GM23338 (cell line): ENCODE measurements at places on chromosomes 7 and 10. TPM values are rescaled to one million over a fixed set of nuclear protein-coding genes. Genes with fewer than 3 reads are reported as not detected.

DNA sequence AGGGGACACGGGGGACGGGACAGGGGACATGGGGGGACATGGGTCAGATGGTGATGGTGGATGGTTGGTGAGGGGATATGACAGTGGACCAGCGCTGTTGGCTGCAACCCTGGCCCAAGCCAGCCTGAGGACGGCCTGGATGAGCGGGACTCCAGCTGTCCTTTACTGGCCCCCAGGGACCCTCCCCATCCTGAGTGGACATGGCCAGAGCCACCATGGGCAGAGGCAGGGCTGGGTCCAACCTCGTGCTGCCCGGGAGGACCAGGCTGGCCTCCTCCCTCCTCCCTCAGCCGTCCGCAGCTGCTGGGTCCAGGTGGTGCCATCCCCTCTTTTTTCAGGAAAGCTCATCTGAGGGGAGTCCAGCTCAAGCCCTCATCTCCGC, 30.4 kb downstream of the GET4 start:
- no peaks in the 10 kb centered on the region for H3K36me3 ChIP-seq
- DNase-seq = no peak
- peaks cover 8% of the 10 kb centered on the region for H3K27me3 ChIP-seq
- H3K4me3 ChIP-seq = no peak overlapping the region

GRCh38 chr10:44300666-44301649, 83.9 kb downstream of the CXCL12 start:
- no peaks in the 10 kb centered on the region for H3K27me3 ChIP-seq
- peaks cover 26% of the 10 kb centered on the region for H3K4me1 ChIP-seq

- no peak overlapping the region for H3K4me3 ChIP-seq
- no peaks in the 10 kb centered on the region for H3K36me3 ChIP-seq
- peak; percentile 67 for DNase-seq
- H3K4me1 ChIP-seq = peaks cover 81% of the 10 kb centered on the region
- H3K27ac ChIP-seq = peak overlapping the region; percentile 82
Measured at GRCh38 chr10:125038637-125039036, 96.7 kb downstream of the ZRANB1 start.

The SNX10 gene
- 14.6 and 17.8 TPM in 2 replicates for total RNA-seq

DNA sequence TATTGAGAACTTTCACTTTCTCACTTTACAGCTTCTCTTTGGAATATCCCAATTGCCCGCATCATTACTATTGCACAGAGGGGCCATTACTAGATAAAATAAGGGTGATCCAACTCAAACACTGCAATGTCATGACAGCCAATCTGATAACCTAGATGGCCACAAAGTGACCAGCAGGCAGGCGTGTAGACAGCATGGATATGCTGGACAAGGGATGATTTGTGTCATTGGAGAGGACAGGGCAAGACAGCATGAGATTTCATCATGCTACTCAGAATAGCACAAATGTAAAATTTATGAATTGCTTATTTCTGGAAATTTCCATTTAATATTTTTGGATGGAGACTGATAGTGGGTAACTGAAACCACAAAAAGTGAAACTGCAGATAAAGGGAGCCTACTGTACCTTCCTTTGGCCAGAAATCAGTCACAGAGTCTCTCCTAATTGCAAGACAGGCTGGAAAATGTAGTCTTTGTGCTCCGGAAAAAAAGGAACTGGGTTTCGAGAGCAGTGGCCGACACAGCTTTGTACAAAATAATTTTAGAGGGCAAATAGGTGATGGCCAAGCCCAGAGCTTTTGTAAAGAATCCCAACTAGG, 6.1 kb upstream of the GSDME start:
- H3K4me1 ChIP-seq = peaks cover 3% of the 10 kb centered on the region; the same call in 1 of the 2 replicates
- no peak overlapping the region for H3K27ac ChIP-seq
- no peak for DNase-seq
- no peak overlapping the region for H3K4me3 ChIP-seq
- H3K27me3 ChIP-seq = peaks cover 14% of the 10 kb centered on the region
- H3K36me3 ChIP-seq = no peaks in the 10 kb centered on the region

DNA sequence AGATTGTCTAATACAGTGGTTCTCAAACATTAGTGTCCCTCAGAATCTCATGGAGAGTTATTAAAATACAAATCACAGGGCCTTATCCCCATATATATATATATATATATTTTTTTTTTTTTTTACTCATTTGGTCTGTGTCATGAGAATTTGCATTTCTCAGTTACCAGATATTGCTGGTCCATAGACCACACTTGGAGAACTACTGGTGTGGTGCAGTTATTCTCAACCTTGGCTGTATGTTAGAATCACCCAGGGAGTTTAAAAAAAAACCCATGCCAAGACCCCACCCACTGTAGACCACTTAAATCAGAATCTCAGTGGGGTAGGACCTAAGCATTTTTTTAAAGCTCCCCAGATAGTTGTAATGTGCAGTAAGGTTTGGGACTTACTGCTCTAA, 179.9 kb downstream of the AUTS2 start:
- no peaks in the 10 kb centered on the region for H3K27me3 ChIP-seq
- H3K4me1 ChIP-seq = peaks cover 18% of the 10 kb centered on the region
- H3K36me3 ChIP-seq = no peaks in the 10 kb centered on the region
- DNase-seq = no peak

The MNX1 gene
- 0.14 TPM in 1 of 2 replicates, not detected in the other for total RNA-seq

DNA sequence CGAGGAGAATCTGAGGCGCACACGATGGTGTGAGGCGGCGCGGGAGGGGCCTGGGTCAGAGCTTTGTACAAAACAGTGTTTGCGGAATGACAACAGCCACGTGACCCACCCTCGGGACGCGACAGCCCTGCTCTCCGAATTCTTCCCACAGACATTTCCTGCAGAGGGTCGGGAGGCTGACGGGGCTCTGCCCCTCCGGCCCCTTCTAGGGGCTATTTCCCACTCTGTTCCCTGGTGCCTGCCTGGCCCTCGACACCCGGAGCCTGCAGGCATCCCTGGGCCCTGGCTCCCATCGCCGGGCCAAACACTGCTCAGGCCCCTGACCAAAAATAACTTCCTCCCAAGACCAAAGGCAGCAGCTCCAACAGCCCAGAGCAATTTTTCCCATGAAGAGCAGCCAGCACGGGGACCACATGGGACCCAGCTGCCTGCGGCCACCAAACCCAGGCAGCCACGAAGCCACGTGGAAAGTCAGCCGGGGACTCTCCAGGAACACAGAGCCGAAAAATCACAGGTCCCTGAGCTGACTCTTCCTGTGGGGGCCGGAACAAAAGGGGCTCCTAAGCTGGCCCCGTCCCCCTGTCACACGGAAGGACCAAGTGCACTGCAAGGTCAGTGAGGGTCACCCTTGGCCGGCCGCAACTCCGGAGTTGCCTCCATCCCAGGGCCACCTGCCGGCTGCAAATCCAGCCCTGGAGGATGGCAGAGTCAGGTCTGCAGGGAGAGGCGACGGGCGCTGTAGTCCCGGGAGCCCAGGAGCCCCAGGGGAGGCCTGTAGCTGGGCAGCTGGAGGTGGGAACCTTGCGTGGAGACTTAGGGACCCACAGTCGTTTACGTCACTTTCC, 42.0 kb downstream of the PAPOLB start:
- no peaks in the 10 kb centered on the region for H3K4me1 ChIP-seq
- H3K4me3 ChIP-seq = no peak overlapping the region
- no peak overlapping the region for H3K27ac ChIP-seq

DNA sequence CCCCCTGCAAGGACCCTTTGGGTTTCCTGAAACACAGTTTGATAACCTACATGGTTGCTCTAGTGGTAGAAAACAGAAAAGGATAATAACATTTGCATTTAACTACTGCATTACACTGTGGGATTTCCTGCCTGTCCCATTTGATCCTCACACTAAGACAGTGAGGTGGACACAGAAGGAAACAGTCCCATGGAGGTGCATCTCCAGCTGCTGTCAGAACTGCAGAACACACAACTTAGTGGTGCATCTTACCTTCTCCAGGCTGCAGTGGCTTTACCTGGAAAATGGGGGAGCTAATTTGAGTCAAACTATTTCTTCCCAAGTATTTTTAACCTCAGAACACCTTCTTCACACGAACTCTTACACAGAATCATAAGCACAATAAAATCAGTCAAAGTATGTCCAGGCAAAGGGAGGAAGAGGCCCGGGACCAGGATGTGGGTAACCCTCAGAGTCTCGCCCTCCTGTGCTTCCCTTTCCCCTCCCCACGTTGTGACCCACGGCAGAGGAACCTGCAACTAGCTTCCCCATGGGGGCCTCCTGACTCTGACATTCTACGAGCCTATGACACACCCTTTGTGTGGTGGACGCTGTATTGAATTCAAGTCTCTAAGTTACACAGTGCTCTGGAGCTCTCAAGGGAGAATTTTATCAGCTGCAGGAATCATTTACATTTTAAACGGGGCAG, 33.7 kb downstream of the SCRN1 start:
- no peak overlapping the region for H3K4me3 ChIP-seq
- no peak overlapping the region for H3K27ac ChIP-seq
- peaks cover 16% of the 10 kb centered on the region for H3K36me3 ChIP-seq
- no peak for DNase-seq
- H3K27me3 ChIP-seq = no peaks in the 10 kb centered on the region
- H3K4me1 ChIP-seq = peaks cover 9% of the 10 kb centered on the region; the same call in 1 of the 2 replicates

The PRPF18 gene
- total RNA-seq = 13.5 and 17.2 TPM in 2 replicates

DNA sequence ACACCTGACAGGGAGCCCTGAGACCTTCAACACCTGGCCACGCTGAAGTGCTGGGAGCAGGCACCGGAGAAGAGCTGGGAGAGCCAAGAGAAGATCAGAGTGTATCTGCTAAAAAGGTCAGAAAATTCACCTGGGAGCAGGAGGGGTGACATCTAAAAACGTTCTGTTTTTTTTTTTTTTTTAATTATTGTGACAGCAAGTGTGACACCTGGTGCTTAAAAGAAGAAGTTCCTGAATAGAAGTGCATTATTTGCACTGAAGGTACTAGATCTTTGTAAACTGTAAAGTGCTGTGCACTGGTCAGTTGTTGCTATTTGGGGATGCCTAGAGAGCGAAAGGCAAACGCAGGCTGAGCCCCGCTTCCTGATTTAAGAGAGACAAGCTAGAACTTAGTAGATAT, 422.0 kb downstream of the PLXNA4 start:
- no peaks in the 10 kb centered on the region for H3K27me3 ChIP-seq
- no peak overlapping the region for H3K27ac ChIP-seq
- H3K36me3 ChIP-seq = no peaks in the 10 kb centered on the region
- DNase-seq = no peak
- no peak overlapping the region for H3K4me3 ChIP-seq

- peaks cover 8% of the 10 kb centered on the region for H3K4me1 ChIP-seq
- peak overlapping the region; percentile 88 for H3K4me3 ChIP-seq
- peak; percentile 81 for DNase-seq
- no peaks in the 10 kb centered on the region for H3K36me3 ChIP-seq
- peak overlapping the region; percentile 37; the same call in 1 of the 2 replicates for H3K27ac ChIP-seq
Measured at GRCh38 chr7:100119970-100120732, 717 bp downstream of the CNPY4 start.

The PRKG1 gene
- total RNA-seq = 18.2 and 22.8 TPM in 2 replicates

GRCh38 chr7:69187824-69188333, 410.4 kb upstream of the AUTS2 start:
- H3K4me3 ChIP-seq = no peak overlapping the region
- no peaks in the 10 kb centered on the region for H3K36me3 ChIP-seq
- H3K27ac ChIP-seq = no peak overlapping the region

DNA sequence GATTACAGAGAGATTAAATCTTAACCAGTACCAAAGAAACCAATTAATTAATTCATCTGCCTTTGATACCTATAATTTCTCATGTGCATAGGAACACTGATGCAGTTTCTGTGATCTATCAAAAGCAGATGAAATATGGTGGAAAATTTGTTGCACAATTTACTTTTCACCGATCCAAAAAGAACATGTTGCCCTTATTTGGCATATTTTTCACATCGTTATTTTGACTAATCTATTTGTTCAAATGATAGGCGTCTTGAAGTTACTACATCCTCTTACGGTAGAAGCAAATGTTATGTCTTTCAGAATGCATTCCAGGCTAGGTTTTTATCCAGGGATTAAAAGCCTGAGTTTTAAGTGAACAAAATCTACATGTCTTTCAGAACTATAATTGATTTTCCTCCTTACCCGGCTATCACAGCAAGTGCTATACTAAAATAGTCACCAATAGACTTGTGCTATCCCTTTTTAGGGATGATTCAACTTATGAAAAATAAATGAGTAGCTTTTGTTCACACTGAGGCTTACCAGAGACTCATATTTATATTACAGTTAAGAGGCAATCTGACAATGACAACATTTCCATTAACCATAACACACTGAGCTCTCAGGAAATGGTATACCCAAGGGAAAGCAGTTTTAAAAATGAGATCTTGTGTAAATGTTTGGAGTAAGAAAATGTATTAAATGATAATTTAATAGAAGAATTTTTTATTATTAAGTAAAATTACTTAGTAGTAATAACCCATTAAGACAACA, 16.8 kb upstream of the TES start:
- H3K4me1 ChIP-seq = no peaks in the 10 kb centered on the region
- H3K36me3 ChIP-seq = no peaks in the 10 kb centered on the region
- no peak overlapping the region for H3K4me3 ChIP-seq
- H3K27me3 ChIP-seq = no peaks in the 10 kb centered on the region
- no peak for DNase-seq
- no peak overlapping the region for H3K27ac ChIP-seq
